ENCODE measurements at places on chromosomes 16 and 17. TPM values are rescaled to one million over a fixed set of nuclear protein-coding genes. Genes with fewer than 3 reads are reported as not detected.

Gene MAF
- total RNA-seq, result 10.9 TPM

Gene SCARF1
- 9.1 TPM for total RNA-seq

DNA sequence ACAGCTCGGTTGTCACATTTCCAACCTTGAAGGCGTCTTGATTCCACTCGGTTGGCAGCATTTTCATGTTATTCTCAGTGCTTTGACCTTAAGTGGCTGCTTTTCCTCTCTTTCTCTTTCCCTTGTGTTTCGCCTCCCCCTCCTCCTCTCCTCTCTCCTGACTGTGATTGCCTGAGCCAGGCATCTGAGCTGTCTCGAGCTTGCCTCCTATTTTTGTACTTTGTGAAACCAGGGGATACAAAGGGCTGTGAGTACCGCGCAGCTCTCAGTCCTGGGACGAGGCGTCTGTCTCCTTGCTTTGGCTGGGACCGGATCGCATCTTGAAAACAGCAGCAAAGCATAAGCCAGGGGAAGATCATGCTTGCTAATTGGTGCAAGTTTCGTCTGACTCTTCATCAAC lies 48.8 kb upstream of the SDK2 start:
- DNase-seq, result no peak

Gene TSEN54
- 63.8 TPM for total RNA-seq

DNA sequence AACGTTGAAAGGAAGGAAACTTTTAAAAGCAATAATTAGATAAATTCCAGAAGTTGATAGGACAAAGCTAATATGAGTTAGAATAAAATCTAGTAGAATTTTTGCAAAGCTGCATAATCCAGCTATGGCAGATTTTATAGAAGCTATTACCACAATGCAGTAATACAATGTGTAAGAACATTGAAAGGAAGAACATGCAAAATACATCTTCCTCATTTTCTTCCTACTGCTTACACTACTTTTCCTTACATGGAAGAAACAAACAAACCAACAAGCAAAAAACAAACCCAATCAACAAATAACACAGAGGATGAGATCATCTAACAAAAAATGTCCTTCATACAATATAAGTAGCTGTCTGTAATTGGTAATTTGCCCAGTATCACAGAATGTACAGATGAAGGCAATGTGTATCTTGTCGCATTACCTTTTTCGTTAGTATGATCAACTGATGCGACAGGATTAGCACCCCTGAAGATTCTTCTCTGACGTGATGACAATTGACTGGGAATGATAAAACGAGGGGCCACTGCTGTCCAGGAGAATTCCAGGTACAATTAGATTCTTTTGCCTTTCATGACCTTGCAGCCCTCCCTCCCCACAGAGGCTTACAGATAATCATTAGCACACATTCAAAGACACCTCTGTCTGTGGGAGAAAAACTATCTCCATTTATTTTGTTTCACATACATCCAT lies 21.2 kb upstream of the LRRC37A start:
- DNase-seq, result no peak

DNA sequence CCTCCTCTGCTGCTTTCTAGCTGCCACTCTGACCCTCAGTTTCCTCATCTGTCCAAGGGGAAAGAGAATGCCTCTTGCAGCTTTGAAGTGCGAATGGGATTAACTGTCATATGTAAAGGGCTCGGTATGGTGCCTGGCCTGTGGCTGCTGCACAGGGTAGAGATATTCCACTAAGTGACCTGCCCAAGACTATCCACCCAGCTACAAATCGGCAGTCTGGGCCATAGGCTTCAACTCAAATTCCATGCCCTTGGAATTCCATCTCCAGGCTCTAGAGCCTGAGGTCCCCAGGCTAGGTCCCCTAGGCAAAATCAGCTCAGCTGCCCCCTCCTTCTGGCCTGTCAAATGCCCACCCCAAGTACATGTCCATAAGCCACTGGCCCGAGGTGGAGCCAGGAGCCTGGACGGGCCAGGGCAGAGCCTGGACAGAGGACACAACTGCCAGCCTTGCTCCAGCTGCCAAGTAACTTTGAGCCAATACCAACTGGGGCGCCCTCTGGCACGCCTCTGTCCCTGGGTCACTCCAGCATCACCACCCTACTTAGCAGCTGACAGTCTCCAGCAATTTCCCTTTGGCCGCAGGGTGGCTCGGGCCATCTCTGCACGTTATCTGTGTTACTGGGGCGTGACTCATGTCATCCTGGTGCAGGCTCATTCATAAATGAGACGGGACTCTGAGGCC lies 57.2 kb downstream of the SDK2 start:
- DNase-seq, result no peak

GRCh38 chr17:14297161-14297851 lies 3.6 kb upstream of the HS3ST3B1 start:
- DNase-seq, result peak; percentile 60

Gene CMTM2
- not detected for total RNA-seq

GRCh38 chr16:48381201-48381600 lies 4.0 kb downstream of the SIAH1 start:
- no peak for DNase-seq

DNA sequence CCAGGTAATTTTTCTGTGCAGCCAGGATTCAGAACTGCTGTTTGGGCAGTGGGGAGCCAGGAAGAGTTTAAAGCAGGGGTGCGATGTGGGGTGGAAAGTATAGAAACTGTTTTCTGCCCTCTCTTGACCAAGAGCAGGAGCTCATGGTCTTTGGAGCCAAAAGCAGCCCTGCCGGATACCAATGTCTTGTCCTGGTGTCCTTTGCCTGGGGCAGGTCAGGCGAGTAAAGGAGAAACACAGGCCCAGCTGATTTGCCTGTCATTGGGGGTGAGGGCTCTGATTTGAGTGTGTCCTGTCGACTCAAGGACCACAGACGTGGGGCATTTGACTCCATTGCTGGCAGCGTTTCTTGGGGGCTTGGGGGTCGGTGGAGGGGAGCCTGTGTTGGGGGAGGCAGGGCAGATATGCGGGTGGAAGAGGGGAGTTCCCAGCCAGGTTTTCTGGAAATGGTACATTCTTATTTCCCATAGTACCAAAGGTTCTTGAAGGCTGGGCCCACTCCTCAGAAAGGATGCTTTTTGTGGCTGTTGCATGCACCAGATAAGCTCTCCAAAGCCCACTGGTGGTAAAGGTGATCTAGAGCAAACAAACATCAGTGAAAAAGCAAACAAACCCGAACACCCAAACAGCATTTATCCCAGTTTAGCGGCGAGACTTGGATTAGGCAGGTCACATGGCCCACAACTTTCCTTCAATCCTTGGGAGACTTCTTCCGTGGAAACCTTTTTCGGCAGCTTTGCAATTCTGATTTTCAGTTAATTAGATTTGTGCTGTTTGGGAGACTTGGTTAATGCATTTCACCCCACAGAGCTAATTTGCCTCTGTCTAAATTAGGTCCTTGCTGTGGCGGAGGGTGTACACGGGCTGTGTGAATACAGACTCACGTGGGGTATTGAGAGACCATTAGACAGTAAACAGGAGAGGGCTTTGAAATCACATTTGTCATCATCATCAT lies 59.0 kb downstream of the MSI2 start:
- DNase-seq, result no peak
